T-helper 2 cell (primary cell): ENCODE measurements at places on chromosomes 3 and 15.
A peak's percentile ranks its signal among the peaks of the same experiment; 100 is the strongest.

GRCh38 chr3:134419214-134419959 is 45.1 kb upstream of the AMOTL2 start:
- no peak for DNase-seq

DNA sequence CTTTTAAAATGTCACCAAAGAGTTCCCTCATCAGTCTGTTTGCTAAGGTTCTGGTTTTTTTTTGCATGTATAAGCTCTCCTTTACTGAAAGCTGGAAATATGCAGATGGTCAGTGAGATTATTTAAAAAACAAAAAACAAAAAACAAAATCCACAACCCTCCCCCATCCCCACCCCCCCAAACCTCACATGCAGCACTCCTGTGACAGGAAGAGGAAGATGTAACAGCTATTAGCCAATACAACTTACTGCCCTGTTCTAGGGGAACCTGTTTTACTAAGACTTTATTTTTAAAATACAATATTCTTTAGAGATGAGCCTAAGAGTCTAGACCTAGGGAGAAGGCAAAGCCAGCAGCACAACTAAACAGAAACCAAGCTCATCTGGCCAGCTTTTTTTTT is 39.5 kb downstream of the ANP32A start:
- DNase-seq, result no peak

GRCh38 chr15:39052323-39052705 is 487.7 kb upstream of the RASGRP1 start:
- DNase-seq, result no peak

DNA sequence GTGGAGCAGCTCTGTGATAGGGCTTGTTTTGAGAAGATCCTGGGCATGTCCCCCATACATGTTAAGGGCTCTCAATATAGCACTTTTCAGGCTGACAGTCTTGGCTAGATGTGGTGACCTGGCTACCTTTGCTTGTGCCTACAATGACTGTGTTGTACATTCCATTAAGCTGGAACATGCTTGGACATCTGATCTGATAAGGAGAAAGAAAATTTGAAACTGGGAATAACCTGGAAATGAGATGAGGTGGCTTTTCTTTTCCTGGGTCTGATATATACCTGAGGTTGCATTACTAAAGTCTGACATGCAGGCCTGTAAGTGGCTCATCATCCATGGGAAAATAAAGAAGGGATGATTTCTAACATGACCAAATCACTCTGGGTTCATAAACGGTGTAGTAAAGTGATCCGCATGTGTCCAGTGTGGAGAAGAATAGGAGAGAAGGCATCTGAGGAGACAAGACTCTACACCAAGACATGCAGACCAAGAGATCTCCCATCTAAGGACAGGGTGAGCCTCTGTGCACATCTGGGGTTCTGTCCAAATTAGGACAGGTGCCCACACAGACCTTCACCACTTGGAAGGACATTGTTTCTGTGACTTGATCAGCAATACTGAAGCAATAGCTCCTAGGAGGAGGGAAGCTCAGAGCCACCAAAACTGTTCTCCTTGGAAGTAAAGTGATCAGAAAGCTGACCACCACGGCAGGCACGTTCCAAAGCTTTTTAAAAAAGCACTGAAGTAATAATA is 62.0 kb downstream of the KLHL6 start:
- no peak for DNase-seq

DNA sequence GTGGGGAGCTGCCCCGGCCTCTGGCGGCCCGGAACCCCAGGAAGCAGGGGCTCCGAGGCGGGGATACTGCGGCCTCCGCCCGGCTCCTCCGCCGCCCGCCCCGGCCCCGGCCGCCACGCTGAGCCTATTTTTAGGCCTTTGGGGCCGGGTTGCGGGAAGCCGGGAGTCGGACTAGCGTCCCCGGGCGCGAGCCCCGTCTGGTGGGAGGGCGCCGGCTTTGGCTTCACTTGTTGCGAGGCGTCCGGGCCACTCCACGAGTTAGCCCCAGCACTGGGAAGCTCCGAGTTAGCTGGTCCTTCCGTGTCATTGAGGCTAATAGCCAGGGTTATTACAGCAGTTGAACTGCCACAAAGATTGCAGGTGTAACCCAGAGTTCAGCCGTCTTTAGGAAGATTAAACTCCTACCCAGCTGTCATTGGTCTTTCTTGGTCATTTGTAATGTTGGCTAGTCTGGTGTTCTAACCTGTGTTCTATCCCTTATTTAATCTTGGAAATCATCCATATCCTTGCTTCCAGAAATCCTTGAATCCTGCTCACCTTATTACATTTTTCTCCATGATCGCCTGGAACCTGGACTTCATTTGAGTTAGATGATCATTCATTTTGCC is 791 bp downstream of the GYG1 start:
- no peak for DNase-seq

- DNase-seq, result no peak
Observed at GRCh38 chr15:75631935-75632334, 6.4 kb upstream of the SNUPN start.

GRCh38 chr15:70494852-70495571 is 268.3 kb downstream of the UACA start:
- no peak for DNase-seq

GRCh38 chr3:111976254-111976653 is 2.6 kb upstream of the ABHD10 start:
- DNase-seq, result no peak

- no peak for DNase-seq
Observed at GRCh38 chr15:46146002-46146401, 511.2 kb downstream of the SQOR start.

DNA sequence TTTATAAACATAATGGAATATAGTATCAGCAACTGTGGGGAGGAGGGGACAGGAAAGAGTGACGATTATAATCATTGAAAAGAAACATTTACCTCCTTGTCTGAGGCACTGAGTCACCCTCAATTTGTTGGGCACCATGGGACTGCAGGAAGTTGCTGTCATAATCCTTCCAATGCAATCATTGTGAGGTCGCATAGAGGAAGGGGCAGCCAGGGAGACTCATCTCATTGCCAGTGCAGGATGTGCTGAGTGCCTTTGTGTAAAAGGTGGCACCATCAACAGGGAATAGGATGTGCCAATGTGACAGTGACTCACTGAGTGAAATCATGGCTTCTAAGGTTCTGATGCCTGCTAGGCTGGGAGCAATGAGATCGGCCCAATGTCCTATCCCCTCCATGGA is 300.4 kb upstream of the ADAMTS9 start:
- no peak for DNase-seq

GRCh38 chr15:83848315-83849050 is 194.6 kb downstream of the ADAMTSL3 start:
- DNase-seq, result no peak

DNA sequence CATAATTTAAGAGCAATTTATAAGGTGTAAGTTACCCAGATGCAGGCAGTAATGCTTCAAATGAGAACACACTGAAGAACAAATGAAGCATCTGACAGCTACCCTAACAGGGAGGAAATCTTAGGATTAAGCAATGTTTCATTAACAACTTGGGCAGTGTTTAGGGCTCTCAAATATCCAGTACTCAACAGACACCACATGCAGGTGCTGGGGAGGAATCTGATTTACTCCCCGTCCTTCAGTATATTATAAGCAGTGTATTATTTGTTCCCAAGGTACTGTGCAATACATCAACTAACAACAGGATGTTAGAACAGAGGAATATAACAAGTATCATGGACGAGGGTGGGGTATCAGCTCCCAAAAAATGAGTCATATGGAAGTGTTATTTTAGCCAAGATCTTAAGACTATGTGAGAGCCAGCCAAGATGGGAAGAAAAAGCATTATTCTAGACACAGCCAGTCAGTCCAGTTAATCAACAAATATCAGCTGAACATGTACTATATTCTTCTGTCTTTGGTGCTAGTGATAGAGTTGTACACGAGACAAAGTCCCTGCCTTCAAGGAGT is 20.4 kb downstream of the BTBD1 start:
- DNase-seq, result no peak

DNA sequence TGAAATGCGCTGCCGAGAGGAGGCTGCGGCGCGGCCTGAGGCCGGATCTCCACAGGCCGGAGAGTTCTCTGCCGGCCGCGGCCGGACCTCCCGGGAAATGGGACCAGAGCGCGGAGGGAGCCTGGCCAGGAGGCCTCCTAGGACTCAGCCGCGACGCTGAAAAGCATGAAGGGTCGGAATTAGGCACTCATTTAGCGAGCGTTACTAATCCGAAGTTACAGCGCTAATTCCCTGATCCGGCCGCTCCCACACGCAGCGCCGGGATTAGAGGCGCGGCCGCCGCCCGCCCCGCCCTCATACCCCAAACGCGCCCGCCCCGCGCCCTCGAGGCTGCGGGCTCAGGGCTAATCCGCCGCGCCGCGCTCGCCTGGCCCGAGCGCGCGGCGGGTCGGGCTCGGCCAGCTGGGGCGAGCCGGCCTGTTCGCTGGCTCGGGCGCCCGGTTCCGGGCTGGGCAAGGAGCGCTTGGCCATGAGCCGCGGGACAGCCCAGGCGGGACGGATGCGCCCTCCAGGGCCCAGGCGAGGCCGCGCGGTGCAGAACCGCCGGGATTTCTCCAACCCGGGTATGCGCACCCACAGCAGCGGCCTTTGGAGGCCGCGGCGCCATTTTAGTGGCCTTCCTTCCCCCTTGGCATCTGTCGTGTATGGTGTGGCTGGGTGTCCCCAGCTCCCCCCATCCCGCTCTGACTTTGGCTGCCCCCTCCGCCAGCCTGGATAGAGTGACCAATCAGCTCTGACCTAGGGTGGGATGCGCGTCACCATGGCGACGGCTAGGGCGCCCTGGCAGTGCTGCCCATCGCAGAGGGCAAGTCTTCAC is 36.8 kb upstream of the POLG start:
- DNase-seq, result no peak

- no peak for DNase-seq
Observed at GRCh38 chr3:102038477-102039142, 189.3 kb downstream of the NFKBIZ start.

GRCh38 chr3:37124435-37124834 is 49.9 kb downstream of the LRRFIP2 start:
- no peak for DNase-seq

- no peak for DNase-seq
Observed at GRCh38 chr3:50208677-50209344, 3.7 kb downstream of the SLC38A3 start.

- no peak for DNase-seq
Observed at GRCh38 chr3:4551794-4552442, 58.8 kb downstream of the ITPR1 start.

- DNase-seq, result no peak
Observed at GRCh38 chr3:57980416-57980815, 27.8 kb upstream of the FLNB start.

GRCh38 chr3:119187266-119187665 is 13.9 kb downstream of the UPK1B start:
- no peak for DNase-seq

DNA sequence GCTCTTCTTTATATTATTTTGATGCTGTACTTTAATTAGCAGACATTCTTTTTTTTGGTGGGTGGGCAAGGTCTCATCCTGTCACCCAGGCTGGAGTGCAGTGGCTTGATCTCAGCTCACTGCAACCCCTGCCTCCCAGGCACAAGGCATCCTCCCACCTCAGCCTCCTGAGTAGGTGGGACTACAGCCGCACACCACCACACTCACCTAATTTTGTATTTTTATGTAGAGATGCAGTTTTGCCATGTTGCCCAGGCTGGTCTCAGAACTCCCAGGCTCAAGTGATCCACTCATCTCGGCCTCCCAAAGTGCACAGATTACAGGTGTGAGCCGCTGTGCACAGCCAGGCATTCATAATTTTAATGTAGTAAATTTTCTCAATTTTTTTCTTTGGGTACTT is 608.1 kb downstream of the ZNF385D start:
- DNase-seq, result peak; percentile 0

DNA sequence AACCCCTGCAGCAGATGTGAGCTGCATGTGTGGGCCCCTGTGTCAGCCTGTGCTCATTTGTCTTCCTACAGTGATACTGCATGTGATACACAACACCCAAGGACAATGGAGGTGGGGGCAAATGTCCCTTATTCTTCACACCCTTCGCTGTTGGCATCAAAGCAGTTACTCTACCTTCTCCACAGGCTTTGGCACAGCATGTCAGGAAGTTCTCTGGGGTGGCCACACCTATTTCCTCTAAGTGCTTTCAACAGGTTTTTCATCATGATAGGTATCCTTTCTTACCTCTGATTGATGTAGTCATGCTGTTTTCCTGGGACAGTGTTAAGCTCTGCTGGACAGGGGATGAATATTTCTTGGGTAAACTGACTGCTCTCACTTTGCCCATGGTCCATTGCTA is 29.5 kb downstream of the ZNF662 start:
- no peak for DNase-seq

- DNase-seq, result no peak
Observed at GRCh38 chr15:34721157-34721801, 33.5 kb downstream of the GJD2 start.

- no peak for DNase-seq
Observed at GRCh38 chr3:4981665-4982494, 2.6 kb downstream of the BHLHE40 start.

- peak; percentile 32 for DNase-seq
Observed at GRCh38 chr15:63945007-63945788, 101.1 kb downstream of the DAPK2 start.

DNA sequence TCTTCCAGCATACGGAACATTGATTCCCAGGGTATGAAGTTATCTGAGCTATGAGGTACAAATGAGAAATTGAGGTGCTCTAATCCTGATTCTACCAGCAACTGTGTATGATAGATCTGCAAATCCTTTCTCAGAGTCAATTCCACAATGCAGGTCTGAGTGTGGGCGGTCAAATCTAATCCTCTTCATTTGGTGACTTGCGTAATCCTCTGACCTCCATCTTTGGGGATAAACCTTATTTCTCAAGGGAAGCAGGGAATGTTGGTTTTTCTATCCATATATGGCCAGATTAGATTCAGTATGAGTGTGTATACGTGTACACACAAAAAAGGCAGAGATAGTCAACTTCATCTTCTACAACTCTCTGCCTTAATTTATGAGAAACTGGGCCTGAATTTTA is 348.4 kb upstream of the IL12A start:
- DNase-seq, result no peak

- DNase-seq, result no peak
Observed at GRCh38 chr3:151011427-151011826, 38.9 kb upstream of the CLRN1 start.

DNA sequence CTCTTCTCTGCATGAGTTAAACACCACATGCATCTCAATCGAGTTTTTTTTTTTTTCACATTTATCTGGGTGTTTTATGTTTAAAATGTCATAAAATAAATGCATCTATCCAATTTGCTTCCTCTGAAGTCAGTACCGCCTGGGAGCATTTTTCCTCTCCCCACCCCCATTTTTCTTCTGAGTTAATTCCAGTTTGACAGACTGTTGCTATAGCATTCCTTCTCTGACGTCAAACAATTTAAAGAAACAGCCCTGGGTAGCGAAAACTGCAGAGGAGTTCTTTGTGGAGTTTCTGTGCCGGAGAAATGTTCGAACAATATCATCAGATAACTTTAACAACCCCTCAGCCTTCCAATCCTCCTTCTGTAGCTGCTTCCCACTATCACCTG is 900 bp upstream of the GNB4 start:
- DNase-seq, result no peak

GRCh38 chr3:8536096-8537056 is 34.8 kb downstream of the LMCD1 start:
- DNase-seq, result no peak

- DNase-seq, result no peak
Observed at GRCh38 chr15:95401587-95401986, 928.9 kb upstream of the NR2F2 start.
